NCI-H2107 (cell line): ENCODE measurements at places on chromosomes 1 and 21.

DNA sequence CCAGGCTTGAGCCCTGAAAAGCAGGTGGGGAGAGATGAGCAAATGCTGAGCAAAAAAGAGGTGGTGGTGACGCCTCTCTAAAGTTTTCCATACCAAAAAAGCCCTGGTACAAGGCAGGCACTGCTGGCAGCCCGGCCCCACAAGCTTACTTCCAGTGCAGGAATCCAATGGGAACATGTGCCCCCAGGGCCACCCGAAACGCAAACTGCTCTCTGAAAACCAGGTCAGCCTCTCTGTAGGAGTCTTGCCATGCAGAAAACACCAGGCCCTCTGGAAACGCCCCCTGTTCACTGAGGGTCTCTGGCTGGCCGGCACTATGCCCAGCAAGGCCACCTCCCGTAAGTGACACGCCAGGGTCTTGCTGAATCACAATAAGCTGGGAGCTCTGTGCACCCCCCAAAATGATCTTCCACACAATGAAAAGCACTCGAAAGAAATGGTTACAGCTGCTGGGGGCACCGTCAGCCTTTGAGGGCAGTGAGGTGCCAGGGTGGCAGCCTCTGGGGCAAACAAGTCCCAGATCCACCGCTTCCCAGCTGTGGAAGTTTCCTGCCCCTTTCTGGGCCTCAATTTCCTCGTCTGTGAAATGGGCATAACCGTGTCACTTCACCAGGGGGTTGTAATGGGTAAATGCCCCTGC is 170.5 kb downstream of the TOMM20 start:
- DNase-seq, result no peak

- no peak for DNase-seq
These were observed 629 bp downstream of the CTNNBIP1 start for GRCh38 chr1:9909234-9910046.

DNA sequence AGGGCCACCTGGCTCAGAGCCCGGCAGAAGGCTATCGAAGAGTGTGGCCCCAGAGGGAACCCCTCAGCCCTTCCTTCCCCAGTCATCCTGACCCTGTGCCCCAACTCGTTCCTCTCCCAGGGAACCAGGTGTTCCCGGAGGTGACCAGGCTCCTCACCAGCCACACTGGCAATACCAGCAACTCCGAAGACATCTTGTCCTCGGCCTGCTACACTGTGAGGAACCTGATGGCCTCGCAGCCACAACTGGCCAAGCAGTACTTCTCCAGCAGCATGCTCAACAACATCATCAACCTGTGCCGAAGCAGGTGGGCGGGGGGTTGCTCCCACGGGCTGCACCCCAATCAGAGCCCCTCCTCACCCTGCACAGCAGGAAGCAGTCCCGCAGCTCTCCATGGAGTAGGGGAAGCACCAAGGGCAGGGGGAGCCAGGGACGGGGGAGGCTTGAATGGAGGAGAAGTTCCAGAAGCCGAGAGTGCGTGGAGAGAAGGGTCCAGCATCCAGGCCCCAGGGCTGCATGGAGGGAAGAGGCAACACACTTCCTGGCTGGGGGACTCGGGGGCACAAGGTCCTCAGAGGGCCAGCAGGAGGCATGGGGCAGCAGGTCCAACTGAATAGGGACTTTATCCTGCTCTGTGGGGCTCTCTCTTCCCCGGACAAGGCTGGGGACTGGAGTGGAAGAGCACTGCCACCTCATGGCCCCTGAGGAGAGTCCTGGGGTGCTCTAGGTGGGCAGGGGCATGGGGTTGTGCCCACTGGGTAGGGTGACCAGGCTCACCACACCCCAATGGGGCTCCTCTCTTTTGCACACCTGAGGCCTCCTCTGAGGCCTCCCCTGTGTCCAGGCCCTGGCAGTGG is 41.7 kb downstream of the PKP1 start:
- no peak for DNase-seq

DNA sequence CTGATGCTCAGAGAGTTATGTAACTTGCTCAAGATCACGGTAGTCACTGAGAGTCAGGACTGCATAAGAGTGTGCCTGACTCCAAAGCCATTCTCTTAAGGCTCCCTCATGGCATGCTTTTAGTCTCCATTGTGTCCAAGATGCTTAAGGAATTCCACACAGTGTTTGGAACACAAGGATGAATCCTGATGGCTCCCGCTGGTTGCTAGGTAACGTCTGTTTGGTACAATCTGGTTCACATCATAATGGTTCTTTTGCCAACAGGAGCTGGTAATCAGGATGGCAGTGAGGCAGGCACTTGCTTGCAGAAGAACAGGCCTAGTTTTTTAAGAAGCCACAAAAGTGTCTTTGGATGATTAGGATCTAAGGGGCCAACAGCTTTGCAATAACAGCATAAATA is 436.5 kb upstream of the DAB1 start:
- no peak for DNase-seq

DNA sequence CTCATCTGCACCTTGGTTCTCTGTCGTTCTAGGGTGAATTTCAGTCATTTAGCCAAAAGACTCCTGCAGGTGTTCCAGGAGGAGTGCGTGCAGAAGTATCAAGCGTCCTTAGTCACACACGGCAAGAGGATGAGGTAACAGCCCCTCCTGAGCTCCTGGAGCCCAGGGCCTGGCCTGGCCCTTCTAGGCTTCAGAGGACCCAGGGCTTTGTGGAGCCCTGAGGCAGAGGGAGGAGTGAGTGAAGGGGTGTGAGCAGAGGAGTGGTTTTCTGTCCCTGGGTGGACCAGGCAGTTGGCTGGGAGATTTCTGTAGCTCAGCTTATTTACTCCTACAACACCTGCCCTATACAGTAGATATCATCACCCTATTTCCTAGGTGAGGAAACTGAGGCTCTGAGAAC is 15.7 kb upstream of the RASSF5 start:
- DNase-seq, result no peak

GRCh38 chr1:215045698-215046308 is 36.7 kb upstream of the KCNK2 start:
- no peak for DNase-seq

DNA sequence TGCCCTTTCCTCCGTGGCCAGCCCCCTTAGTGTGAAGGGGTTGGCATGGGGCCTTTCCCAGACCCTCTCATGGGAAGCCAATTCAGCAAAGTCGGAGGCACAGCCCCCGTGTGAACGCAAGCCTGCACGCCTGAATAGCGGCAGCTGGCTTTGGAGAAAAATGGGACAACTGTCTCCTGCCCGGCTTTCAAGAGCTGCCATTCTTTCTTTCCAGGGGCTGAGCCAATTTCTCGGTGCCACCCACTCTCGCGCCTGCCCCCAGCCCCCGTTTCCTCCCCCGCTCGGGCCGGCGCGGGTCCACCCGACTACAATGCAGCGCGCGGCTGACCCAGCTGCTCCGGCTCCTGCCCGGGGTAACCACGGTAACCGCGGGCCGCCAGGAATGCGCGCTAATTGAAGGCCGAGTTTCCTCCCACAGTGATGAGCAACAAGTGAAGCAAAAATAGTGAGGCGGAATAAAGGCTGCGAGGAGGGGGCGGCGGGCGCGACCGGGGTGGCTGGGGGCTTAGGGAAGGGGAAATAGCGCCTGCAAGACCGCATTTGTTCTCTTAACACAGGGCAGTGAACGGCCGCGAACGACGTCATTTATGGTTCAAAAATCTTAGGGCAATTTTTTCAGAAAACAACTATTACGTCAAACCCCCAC is 27.8 kb downstream of the ILDR2 start:
- DNase-seq, result peak; percentile 13

GRCh38 chr1:27394282-27394658 is 1.8 kb downstream of the GPR3 start:
- no peak for DNase-seq

DNA sequence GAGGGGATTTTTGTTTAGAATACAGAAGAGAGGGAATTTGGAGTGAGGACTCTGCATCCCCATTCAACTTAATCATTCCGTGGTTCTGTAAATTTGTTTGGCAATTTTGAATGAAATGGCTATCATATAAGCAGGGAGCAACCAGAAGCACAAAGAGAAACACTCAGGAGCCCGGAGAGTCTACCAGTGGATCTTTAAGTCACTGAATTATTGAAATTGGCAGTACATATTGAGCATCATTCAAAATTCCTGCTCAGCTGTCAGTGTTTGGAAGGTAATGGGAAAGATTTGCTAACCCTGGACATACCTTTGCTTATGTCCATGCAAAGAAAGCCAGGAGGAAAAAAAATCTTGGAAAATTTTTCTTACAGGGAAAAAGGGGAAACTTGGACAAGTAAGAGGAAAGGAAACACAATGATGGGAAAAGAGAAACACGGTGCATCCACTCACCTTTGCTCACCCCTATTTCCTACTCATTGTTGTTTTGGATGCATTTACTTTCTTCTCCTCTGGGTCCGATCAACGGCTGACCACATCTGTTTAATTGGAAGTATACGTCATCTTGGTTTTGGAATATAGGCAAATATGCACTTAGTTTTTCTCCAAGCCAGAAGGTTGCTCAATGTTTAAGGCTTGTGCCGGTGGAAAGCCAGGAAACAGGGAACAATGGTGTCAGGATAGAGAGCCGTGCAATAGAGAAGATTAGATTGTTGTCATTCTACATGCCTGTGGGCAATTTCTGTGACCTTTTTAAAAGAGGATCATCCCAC is 243.0 kb upstream of the LYPLAL1 start:
- DNase-seq, result no peak
